ENCODE measurements at places on chromosomes 16 and 17.

- DNase-seq: no peak
These were observed 18.2 kb downstream of the LASP1NB start for GRCh38 chr17:38943607-38944006.

- DNase-seq: peak; percentile 65
These were observed 3.7 kb downstream of the DUSP14 start for GRCh38 chr17:37493249-37494027.

- DNase-seq: no peak
These were observed 78.6 kb upstream of the ZFHX3 start for GRCh38 chr16:73126525-73126853.

DNA sequence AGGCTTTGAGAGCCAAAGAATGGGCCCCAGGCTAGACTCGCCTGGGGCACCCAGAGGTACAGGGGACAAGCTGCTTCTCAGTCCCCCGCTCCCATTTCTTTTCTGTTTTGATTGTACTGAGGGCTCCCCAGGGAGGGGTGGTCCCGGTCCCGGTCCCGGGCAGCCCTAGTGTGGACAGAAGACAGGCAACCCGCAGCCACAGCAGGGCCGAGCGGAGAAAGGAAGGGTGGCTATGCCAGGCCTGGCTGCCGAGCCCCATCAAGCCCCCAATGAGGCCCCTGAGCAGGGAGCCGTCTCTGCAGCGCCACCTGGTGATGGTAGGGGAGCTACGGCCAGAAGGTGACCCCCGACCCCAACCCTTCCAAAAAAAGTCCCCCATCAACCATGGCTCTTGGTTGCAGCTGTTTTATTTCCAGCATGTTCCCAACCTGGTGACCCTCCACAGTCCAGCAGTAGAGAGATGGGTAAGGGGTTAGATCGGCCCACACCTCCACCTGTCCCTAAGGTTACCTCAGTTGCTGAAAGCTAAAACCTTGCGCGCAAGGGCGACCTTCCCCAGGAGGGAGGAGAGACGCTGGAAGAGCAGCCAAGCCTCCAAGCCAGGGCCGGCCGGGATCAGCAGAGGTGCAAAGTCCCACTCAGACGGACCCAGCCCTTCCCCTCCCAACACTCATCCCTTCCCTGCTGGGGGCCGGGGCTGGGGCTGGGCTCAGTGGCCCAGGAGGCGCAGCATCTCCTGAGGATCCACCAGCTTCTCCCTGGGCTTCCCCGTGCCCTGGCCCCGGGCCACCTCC, 2.6 kb upstream of the GRIN2C start:
- DNase-seq: peak; percentile 84

DNA sequence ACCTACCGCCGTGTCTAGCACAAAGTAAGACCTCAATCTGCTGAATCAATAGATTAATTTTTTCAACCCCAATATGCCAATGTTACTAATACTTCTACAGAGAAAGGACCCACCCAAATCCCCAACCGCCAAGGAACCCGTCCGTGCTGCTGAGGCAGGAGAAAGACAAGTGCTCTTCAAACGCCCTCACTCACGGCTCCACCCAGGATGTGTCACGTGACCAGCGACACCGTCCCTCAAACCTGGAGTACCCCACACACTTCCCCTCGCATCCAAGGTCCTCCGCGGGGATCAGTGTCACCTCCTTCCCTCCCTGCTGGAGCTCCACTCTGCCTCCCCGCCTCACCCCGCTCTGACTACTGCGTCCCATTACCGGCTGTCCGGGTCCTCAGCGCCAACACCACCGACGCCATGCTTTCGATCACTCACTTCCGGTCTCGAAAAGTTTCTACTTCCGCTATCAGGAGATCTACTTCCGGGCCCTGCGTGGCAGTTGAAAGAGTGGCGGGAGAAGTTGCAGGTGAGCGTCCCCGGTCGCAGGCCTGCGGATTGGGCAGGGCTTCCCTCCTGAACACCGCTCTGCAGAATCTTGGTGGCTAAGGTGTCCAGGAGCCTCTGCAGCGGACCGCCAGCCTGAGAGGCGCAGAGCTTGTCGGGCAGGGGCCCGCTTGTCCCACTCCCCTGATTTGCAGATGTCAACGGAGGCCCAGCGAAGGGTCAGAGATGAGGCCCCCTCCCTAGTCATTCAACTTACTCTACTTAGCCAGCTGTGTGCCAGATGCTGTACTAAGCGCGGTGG, at the start of the genes EME1 and MRPL27:
Gene EME1, plus strand, starts transcription at position 472 of the 799 bp plus-strand sequence. CDS start 1,980 bp downstream, outside the sequence.
Gene MRPL27, minus strand, starts transcription at position 427 of the 799 bp plus-strand sequence. Its CDS starts 14 bp downstream, at position 413.
- DNase-seq: peak; percentile 93

DNA sequence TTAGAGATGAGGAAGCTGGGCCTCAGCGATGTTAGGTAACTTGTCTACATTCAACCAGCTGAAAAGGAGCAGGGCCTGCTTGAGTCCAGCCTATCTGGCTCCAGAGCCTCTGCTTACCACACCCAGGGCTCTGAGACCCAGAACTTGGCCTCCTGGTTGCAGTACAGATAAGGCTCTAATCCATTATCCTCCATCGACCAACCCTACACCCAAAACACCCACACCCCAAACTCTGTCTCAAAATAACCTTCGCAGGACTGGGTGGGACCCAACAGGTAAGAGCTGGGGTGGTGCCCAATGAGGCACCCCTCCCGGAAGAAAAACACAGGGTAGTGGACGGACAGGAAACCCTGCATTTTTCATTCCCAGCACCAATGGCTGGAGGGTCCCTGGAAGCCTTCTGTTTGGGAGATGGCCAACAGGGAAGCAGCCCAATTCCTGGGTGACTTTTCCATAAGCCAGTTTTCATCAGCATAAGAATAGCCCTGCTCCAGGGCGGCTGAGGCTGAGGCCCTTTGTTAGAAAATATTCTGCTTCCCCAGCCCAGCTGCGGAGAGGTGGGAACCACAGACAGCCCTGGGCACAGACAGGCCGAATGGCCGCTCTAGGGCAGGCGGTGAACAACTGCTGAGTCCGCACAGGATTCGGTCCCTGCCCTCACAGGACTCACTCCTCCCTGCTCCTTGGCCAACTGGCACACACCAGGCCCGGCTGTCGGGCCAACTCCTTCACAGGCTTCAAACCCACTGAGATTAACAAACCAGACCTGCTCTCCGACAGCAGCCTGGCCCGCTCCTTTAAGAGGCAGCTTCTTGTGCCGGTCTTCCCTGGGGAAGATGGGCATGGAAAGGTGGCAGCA, 9.8 kb downstream of the SMIM5 start:
- no peak for DNase-seq

DNA sequence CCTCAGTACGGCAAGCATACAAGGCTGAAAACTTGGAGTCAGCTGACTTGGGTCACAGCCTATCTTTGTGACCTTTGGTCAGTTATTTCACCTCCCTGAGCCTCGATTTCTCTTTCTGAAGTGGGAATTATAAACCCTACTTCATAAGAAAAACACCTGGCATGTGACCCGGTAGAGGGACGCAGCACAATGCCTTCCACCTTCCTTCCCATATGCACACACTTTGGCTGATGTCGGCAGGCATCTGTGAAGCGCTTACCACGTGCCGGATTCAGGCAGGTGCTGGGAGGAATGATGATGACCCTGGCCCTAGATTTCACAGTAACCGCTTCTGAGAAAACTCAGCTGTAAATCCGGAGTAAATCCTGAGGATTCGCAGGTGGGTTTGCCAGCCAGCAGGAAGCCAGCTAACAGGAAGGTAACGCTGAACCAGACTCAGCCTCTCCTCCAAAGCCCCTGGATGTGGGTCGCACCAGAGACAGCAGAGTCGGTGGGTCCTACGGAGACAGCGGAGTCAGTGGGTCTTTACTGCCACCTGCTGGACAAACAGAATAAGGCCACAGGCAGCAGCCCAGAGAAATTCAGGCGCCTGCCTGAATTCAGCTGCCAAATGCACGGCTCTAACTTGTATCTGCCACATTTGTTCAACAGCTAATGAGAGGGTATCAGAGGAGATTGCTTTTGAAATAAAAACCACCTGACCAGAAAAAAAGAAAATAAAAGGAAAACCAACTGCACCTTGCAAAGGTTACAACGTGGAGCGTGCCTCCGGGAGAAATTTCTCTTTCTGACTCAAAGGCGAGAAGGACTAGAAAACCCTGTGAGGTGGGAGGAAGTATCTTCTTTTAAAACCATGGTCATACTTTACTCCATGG, 16.6 kb downstream of the COPRS start:
- peak; percentile 74 for DNase-seq

DNA sequence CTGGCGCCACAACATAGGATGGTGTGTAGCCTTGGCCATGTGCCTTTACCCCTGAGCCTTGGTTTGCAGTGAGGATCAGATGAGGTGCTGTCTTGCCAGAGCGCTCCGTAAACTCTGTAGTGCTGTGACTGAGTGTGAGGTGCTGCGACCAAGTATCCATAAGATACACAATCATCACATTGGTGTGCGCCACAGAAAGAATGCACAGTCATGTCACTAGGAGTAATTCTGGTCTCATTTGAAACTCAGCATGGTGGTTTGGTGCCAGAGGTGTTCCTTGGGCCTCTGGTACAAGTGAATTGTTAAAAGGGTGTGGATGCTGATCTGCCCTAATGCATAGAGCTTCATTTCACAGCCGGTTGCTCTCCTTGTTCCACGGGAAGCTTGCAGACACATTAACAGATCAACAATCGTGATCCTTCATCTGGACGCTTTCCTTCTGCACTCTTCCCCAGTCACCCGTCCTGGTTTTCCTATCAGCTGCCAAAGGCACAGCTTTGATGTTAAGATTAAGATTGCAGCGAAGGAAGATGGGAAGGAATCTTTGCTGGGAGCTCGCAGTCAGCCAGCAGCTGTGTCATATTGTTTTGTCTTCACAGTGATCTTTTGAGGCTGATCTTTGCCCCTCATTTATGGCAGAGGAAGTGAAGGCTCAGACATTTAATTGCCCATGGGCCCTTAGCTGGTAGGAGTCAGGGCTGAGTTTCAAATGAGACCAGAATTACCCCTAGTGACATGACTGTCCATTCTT, 79.1 kb downstream of the KSR1 start:
- DNase-seq: no peak

- DNase-seq: no peak
These were observed 160.1 kb upstream of the IRX3 start for GRCh38 chr16:54446639-54447038.

DNA sequence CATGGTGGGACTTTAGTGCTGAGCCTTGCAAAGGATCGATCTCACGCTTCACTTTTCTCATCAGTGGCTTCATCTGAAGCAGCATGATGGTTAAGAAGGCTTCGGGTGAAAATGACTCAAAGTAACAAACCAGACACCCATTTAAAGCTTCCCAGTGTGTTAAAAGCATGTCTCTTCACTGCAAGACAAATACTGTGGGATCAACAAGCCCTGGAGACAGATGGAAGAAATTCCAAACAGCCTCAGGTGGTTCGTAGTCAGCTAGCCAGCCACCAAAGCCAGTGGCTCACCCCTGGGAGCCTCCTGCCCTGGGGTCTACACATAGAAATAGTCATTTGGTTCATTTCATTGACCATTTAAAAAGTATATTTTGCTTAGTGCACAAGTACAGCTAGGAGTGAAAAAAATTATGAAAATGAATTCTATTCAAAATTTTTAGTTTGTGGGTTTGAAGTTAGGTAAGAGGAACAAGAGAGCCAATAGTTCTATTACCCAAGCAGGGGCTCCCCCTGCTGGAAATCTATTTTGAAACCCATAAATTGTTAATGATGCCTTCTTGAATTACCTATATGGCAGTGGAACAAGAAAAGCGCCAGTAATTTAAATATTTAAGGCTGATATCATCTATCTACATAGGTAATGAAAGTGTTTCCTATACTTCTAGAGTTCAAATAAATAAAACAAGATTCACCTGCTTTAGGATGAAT, 51.6 kb downstream of the PMP22 start:
- peak; percentile 57 for DNase-seq

- DNase-seq: no peak
These were observed 593.5 kb upstream of the SOX9 start for GRCh38 chr17:71527311-71527710.
